ENCODE measurements at places on chromosomes 7 and 10. TPM values are rescaled to one million over a fixed set of nuclear protein-coding genes. Genes with fewer than 3 reads are reported as not detected.
A peak's percentile ranks its signal among the peaks of the same experiment; 100 is the strongest.

Gene SPDYE11
- total RNA-seq: 0.25 TPM

DNA sequence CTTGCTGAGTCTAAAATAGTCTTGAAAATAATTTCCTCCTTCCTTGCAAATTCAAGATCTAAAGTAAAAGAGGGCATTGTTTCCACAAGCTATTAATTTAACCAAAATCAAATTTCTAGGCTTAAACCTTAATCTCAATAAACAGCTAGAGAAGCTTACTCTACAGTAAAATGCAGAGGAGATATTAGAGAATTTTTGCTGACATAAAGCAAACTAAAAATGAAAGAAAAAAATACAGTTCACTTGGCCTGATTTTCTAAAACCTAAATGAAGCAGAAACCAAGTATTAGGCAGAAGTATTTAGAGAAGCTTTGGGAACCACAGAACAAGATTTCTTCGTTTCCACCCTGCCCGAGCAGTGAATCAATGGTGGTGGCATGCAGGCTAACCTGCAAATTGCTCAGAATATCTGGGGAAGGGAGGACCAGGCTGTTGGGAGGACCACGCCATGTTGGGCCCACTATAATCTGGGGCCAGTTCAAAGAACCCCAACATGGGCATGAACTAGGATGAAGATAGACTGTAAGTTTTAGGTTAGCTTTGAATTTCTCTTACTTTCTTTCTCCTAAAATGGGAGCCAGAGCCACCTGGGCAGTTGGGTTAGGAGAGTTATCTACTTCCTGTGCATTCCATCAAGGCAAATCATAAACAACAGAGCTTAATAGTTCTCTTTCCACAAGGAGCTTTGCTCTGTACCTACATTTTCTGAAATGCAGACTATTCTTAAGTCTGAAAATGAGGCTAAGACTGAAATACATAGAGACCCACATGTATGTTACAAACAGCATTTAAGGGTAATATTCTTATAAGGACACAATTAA, 4.1 kb downstream of the LAMB1 start:
- no peak for DNase-seq

DNA sequence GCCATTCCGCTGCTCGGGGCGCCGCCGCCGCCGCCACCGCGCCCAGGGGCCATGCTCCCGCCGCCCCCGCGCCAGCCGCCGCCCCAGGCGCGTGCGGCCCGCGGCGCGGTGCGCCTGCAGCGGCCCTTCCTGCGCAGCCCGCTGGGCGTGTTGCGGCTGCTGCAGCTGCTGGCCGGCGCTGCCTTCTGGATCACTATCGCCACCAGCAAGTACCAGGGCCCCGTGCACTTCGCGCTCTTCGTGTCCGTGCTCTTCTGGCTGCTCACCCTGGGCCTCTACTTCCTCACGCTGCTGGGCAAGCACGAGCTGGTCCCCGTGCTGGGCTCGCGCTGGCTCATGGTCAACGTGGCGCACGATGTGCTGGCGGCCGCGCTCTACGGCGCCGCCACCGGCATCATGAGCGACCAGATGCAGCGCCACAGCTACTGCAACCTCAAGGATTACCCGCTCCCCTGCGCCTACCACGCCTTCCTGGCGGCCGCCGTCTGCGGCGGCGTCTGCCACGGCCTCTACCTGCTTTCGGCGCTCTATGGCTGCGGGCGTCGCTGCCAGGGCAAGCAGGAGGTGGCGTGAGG, 383 bp downstream of the MARVELD1 start:
- peak; percentile 73 for DNase-seq

- no peak for DNase-seq
Measured at GRCh38 chr7:76338298-76339084, 20.3 kb downstream of the YWHAG start.

GRCh38 chr7:91356915-91357314, 92.7 kb downstream of the FZD1 start:
- DNase-seq: no peak

Data from glutamatergic neuron (in vitro differentiated cells).